ENCODE measurements at places on chromosomes 12 and 14.

GRCh38 chr12:121297435-121297991 is 1.0 kb upstream of the CAMKK2 start:
- peak; percentile 27 for DNase-seq

DNA sequence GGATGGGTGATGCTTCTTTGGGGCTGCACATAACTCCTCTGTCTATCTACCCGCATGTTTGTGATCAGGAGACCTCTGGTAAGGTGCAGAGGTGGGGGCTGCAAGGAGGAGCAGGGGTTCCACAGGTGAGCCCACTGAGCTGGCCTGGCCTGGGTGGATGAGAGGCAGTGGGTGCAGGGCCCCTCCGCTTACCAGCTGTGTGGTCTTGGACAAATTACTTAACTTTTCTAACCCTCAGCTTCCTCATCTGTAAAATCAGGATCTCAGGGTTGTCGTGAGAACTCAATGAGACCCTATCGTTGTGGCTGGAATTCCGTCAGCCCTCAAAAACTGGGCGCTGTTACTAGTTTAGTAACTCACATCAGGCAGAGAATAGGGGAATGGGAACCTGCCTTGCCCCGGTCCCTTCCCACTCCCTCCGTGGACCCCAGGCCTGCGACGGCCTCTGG is 7.5 kb downstream of the PTPN6 start:
- DNase-seq: no peak

GRCh38 chr14:65045709-65046108 is 56.6 kb downstream of the MAX start:
- no peak for DNase-seq

DNA sequence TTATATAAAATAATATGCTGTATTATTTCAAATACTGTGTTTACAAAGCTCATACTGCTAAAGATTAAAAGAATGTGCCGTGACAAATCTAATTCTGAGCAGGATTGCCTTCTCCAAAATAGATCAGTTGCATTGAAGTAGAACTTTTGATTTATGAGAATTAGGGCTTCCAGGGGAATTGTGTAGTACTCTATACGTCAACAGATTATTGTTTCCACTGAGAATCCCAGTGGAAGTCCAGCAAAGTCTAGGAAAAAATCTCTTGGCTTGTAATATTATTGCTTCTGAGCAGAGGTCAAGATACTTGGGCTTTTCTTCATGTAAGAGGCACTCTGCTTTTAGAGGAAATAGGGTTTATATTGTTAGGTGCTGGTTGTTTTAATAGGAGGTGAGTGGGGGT is 133.9 kb downstream of the TRHDE start:
- no peak for DNase-seq

DNA sequence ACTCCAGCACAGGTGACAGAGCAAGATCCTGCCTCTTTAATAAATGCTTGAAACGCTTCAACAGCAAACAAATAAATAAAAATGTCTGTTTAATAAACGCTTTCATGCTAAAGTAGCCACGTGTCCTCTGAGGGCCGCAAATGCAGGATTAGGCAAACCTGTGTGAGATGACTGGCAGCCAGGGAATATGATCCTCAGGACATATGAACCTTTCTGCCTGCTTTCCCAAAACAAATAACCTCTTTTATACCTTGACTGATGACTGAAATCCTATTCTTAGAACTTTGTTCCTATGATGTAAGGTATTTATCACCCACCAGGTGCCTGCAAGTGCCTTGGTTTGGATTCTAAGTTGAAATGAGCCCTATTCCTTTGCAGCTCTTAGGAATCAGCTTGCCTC is 14.5 kb upstream of the FLVCR2 start:
- no peak for DNase-seq

DNA sequence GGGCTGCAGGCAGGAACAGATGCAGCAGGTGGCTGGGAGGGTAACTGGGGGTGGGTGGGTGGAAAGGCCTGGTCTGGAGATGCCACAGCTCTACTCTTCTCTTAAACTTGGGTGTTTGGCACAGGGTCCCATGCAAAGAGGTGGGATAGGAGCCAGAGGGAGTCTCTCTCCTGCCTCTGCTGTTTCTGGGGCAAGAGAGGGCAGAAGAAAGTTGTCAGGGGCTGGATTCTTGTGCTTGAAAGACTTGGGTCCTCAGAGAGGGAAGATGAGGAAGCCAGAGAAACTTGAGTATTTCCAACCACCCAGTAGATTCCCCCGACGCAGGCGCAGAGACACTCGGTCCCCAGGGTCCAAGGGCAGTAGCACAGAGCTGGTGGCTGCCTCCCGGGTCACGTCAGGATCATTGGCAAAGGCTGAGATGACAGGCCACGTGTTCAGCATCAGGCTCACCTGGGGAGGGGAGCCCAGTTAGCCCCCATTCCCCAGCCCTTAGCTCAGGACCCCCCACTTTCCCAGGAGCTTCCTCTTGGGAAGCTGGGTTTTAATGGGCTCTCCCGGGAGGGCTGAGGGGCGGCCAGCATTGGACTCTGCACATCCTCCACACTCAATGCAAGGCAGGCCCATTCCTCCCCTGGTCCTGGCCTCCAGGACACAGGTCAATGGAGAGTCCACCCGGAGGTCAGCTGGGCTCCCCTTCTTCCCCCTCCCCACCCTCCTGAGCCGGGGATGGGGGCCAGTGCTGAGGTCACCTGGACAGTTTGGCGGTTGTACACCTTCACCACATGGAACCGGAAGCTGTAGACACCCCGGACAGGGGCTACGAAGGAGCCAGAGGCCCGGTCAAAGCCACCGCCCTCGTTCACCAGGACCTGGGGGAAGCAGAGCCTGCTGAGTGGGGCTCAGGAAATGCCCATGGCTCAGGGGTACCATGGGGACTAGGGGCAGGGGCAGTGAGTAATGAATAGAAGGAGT is 1.6 kb downstream of the CBLN3 start:
- no peak for DNase-seq

DNA sequence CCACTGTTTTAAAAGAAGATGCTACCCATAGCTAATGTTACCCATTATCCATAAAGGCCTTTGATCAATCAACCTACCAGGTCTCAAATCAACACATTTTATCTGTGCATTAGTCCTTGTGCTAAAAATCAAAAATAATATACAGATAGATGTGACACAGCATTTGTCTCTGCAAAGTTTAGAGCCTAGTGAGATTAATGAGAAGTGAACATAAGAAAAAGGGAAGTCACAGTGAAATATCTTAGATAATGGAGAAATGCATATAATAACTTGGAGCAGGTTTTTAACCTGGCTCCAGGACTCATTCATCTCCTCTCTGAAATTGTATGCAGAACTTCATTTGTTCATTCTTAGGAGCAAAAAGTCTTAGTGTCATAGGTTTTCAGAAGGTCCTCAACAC is 7.2 kb downstream of the PDE3A start:
- DNase-seq: no peak

Measured in NCI-H2227 treated with DMSO at 0.1 percent for 48 hours (cell line).